ENCODE measurements at places on chromosomes 3 and 15.

GRCh38 chr15:57697588-57697987 lies 8.9 kb upstream of the POLR2M start:
- DNase-seq = no peak

- DNase-seq = no peak
Measured at GRCh38 chr15:69305204-69305931, 6.7 kb downstream of the PAQR5 start.

- no peak for DNase-seq
Measured at GRCh38 chr3:152737021-152737908, 97.7 kb upstream of the P2RY1 start.

DNA sequence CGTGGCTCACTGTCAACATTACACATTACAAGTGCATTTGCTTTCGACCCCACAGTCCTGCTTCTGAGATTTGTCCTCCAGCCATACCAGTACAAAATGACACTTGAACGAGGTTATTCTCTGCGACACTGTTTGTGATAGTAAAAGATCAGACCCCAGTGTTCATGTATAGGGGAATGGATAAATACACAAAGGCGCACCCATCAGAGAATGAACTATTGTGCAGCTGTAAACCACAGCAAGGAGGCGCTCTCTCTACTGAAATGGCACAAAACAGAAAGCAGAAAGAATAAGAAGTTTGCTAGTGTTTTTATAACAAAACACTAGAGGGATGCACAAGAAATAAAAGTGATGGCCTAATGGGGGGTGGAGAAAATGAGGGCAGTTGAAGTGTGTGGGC lies 4.9 kb upstream of the CHSY1 start:
- DNase-seq = no peak

DNA sequence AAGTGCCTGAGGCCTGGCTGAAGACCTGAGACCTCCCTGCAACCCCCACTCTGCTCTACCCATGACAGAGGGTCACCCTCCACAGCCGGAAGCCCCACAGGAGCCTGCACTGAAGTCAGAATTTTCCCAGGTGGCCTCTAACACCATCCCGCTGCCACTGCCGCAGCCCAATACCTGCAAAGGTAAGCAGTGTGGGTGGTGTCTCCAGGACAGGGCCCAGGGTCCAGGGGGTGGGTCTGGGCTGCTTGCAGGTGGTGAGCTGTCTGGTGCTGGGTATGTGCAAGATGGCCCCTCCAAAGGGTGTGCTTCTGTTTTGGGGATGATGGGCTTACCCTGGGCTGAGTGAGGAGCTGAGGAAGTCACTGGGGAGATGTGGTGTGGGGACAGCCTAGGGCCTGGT lies 69.9 kb downstream of the FBLN2 start:
- DNase-seq = no peak

DNA sequence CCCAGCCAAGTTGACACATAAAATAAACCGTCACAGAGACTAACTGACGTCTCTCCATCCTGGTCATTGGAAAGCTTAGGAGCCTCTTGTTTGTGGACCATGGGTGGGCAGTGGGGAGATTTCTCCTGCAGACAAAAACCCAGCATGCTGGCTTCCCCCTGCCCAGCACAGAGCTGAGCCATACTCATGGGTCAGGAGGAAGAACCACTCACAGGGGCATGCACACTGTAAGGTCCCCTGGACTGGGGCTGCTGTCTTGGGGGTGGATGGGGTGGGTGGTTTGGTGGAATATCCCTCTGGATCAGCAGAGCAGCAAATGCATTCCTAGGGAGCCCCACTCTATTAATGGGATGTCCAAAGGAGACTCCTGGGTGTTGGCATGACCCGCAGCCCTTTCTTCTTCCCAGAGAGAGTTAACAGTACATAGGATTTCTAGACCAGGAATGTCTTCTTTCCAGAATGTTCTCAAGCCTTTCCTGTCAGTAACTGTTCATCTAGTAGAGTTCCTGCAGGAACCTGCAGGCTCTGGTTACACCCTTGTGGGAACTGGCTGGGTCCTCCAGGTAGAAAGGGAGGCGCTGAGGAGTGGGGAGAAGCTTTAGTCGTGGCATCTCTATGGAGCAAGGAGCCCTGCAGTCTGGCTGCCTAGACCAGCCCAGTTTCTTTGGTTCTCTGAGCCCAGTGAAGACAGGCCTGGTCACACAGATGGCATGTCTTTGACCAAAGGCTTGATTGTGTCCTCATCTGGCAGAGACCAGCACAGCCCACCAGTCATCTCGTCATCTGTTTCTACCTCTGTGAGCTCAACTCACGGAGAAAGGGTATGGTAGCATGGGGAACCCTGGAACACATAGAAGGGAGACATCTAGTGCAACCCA lies 73.4 kb upstream of the PRR23C start:
- DNase-seq = no peak

DNA sequence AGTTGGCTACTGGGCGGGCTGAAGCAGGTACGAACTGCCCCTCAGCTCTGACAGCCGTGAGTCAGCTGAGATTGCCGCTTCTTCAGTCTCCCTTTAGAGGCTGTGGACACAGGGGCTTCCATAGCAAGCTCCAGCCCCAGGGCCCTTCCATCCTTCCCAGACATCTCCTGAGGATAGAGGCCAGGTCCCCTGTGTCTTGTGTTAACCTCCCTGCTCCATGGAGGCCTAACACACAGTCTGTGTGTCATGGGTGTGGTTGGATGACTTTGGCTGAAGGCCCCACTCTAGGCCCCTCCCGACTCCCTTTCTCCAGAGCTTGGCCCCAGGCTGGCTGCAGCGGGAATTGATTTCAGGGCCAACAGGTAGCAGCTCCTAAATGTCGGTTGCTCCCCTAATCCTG lies 116.1 kb upstream of the TLE3 start:
- no peak for DNase-seq

- DNase-seq = no peak
Measured at GRCh38 chr3:146566138-146566537, 21.7 kb upstream of the PLSCR1 start.

DNA sequence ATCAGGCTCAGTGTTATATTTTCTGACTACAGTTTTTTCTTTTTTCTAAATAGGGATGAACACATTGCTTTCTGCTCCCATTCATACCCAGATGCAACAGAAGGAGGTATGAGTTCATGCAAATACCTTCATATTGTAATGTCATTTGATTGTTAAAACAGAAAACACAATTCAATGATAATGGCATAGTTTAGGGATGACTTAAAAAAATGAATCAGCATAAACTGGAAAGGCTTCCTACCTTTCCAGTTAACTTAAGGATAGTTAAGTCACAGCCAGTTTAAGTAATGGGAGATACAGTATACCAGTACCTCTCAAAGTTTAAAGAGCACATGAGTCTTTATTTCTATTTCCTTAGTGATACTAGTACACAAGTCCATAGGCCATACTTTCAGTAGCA lies 24.9 kb downstream of the KNL1 start:
- DNase-seq = no peak

- DNase-seq = no peak
Measured at GRCh38 chr3:183449391-183449790, 21.0 kb upstream of the MCF2L2 start.

DNA sequence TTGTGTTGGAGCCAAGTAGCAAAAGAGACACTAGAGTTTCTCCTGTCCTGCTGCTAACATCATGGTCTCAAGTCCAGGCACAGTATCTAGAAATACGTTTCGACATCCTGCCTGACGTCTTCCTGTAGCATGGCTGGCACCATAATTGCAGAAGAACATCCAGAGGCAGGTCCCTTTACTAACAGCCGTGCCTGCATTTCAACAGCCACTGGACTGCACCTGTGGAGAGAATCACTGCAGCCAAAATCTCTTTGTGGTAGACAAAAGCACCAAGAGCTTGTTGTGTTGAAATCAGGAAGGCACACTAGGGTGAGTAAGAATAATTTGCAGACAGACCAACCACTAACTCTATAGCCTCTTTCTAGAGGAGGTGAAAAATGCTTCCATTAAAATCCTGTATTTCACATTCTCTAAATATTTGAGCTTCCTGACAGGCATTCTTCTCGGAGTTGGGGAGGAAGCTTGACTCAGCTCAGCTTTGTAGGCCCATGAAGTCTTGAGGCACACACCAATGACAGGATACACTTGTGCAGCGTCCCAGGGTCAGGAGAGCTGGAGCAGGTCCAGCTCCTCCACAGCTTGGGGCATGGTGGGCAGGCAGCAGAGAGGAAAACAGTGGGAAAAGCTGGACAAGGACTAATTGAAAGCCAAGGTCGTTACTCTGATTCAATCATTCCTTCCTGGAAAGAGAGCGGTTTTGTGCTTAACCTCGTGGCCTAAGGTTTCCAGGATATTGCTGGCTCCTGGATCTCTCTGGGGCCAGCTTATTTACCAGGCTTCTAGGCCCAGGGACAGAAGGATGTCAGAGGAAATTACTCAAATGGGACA lies 244.9 kb downstream of the FAM43A start:
- no peak for DNase-seq

DNA sequence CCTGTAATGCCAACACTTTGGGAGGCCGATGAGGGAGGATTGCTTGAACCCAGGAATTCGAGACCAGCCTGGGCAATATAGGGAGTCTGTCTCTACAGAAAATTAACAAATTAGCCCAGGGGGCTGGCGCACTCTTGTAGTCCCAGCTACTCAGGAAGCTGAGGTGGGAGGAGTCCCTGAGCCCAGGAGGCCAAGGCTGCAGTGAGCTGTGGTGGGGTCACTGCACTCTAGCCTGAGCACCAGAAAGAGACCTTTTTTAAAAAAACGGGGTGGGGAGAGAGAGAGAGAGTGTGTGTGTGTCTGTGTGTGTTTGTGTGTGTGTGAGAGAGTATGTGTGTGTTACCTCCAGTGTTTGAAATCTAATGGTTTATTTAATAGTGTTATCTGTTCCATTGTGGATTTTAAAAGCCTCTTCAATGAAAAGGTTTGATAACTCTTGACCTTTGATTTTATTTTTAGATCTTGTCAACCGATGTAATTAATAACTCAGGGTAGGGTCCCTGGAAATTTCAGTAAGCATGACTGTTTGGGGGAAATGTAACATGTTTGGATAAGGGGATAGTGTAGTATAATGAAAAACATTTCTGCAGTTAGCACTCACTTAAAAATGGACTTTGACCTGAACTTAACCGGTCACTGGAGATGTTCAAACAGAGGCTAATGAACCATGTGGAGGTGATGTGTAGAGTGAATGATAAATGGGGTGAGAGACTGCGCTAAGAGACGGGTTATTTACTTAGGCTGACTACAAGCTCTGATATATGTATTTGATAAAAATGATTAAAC lies 29.7 kb downstream of the LRCH3 start:
- no peak for DNase-seq

DNA sequence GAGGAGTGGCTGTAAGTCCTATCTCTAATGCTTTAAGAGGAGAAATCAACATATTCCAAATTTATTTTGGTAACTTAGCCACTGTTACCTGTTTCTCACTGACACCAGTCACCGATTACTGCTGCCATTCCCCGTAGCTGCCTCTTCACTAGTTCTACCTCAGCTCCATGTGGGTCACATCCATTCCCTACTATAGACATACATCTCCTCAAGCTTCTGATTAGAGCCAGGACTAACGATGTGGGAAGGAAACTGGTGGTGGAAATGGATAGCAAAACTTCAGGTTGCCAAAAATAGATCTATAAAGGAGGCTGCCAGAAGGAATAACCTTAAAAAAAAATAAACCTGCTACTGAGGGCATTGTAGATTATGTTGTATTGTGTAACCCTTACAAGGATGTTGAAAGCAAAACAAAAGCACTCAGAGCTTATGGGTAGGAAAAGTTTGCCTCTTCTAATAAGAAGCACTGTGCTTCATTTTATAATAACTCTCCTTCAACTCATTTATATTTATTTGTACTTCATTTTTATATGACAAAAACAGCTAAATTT lies 56.0 kb downstream of the KAT2B start:
- DNase-seq = no peak

DNA sequence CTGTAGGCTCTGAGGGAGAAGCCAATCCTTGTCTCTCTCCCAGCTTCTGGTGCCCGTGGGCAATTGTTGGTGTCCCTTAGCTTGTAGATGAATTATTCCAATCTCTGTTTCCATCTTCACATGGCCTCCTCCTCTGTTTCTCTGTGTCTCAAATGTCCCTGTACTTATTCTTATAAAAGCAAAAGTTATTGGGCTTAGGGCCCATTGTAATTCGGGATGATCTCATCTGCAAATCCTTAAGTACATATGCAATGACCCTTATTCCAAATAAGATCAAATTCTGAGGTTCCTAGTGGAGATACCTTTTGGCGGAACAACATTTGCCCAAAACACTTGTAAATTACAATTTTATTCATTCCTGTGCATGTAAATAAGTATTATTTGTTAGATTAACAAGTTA lies 147.4 kb upstream of the EPHA3 start:
- DNase-seq = no peak

GRCh38 chr15:56428821-56429458 lies 36.0 kb downstream of the MNS1 start:
- no peak for DNase-seq

DNA sequence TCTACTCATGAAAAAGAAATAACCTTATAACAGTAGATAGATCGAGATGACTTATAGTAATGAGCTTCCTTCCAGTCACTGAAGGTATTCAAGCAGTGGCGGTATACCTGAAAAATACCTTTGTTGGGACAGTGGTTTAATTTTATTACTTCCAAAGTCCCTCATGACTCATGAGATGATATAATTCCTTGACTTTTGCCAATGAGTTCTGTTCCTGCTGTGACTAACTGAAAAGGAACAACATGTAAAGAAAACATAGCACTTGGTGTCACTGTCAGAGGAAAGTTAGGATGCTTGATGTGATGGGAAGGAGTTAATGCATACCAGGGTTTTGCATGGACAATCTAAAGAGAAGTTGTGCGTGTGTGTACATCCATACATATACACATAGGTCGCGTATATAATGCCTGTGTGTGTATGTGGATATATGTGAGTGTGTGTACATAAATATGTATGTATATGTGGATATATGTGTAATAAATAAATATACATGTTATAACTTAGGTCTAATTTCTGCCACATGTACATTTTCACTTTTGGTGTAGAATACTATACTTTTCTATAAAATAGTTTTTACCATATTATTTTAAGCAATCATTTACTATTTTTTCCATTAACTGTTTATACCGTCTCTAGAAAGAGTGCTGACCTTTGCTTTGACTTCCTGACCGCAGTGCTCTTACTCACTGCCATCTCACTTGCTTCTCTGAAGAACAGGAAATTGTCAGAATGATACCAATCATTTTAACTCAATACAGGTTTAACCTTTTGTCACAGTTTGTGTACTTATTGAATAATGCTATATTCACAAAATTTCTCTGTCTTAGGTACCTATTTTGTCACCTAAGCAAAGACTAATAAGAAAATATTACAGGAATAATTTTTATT lies 12.6 kb upstream of the PAK2 start:
- DNase-seq = no peak

- no peak for DNase-seq
Measured at GRCh38 chr15:23484870-23485269, 37.8 kb upstream of the GOLGA6L2 start.

DNA sequence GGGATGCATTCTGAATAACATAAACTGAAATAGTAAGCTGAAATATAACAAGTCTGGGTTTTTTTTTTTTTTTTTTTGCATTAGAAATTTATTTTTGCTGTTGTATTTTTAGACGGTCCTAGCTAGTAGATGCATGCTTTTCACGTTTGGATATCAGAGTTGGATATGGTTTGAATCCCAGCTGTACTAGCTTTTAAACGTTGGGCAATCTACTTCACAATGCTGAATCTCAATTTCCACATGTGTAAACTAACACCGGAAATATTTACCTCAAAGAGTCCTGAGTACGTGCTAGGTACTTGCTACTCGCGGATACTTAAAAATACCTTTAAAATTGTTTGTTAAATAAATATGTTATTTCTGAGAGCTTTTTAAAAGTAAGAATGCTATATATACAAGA lies 139.8 kb downstream of the BBX start:
- no peak for DNase-seq
